Stimulated activated naive CD4-positive, alpha-beta T cell (primary cell): ENCODE measurements at places on chromosomes 16 and 17.

DNA sequence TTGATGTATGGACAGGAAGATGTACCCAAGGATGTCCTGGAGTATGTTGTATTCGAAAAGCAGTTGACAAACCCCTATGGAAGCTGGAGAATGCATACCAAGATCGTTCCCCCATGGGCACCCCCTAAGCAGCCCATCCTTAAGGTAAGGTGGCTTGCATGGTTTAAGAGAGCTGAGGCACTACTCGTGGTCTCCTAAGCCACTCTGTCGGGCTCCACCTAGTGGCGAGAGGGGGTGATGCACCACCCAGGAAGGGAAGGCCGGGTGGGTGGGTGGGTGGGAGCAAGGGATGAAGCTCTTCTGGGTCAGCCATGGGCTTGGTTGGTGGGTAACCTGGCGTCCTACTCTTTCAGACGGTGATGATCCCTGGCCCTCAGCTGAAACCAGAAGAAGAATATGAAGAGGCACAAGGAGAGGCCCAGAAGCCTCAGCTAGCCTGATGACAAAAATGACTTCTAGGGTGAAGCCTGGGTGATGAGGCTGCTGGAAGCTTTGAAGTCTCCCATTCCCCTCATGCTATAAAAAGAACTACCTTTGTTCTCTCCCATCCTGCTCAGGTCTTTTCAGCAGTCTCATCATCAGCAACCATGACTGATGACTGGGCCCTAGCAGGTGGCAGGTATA, 21.5 kb downstream of the GPR179 start:
- DNase-seq = peak; percentile 64

DNA sequence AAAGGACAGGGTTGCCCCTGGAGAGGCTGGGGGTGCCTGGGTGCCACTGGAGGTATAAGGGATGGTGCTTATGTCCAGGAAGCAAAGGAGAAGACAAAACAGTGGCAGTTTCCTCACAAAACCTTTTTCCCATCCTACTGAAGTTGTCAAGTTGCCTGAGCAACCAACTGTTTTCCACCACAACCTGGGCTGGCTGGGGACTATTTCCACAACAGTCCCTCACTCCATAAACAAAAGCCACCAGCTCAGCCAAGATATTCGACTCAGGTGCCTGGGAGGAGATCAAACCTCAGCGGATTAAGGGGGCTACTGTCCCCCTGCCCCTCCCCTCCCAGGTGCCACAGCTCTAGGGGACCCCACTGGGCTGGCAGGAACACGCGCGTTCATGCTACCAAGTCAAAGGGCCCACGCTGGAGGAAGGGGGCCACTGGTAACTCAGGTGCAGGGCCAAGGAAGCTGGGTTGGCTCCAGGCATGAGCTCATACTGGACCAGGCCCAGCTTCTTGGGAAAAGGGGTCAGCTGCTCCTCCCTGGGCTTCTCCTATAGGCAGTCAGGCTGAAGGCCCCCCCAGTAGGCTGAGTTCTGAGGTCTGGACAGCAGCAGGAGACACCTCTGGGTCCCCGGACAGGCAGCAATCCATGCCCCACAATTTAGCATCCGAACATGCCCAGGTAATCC, 45.7 kb upstream of the MRPS23 start:
- no peak for DNase-seq

- no peak for DNase-seq
These were observed 399.1 kb upstream of the CDH5 start for GRCh38 chr16:65967376-65967775.

DNA sequence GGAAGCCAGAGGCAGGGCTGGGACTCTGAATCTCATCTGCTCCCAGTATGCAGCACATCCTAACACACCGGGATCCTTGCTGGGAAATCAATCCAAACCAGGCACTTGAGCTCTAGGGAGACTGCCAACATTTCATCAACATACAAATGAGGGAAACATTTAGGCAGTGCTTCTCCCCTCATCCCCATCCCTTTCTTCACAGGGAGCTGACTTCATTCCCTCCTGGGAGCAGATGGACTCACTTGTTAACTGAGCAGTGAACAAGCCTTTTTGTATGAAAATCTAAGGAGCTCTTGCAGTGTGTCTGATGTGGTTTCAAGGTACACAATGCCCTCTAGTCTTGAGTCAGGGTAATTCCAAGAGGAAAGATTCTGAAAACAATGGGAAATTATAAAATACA, 96.3 kb downstream of the TMEM114 start:
- no peak for DNase-seq

- DNase-seq = no peak
These were observed 66.4 kb downstream of the NXN start for GRCh38 chr17:913207-913606.

DNA sequence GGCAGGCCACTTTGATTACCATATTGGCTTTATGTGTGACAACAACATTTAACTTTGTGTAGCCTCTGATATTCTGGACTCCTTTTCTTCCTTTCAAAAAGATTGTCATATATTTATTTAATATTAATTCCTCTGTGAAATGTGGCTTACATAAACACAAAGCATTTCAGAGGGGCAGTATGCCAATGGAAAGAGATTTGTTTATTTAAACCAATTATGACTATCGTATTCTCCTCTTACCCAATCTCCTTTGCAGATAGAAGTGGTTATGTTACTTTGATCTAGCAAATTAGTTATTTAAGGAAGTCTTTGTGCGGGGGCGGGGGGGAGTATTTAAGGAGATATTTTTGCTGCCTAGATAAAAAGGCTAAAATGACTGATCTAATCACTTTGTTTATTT, 573.7 kb upstream of the KIF2B start:
- DNase-seq = no peak

DNA sequence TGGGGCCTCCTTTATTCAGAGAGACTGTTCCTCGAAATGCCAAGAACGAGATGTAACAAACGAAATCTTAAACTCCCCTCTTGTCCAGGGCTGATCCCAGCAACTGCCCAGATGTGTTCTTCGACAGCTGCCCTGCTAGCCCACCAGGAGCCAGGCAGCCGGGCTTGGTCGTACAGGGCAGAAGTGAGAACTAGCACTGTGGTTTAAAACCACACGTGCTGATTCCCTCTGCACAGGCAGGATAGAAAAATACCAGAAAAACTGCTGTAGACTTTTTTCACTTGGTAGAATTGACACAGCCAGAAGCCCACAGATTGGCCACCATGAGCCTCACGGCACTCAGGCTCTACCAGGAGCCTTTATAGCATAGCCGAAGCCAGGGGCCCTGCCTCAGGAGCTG, 33.1 kb downstream of the PLD6 start:
- DNase-seq = no peak

- no peak for DNase-seq
These were observed 65.6 kb downstream of the XYLT1 start for GRCh38 chr16:17404941-17405689.

- DNase-seq = peak; percentile 99
These were observed at the start of gene CYB5D1 for GRCh38 chr17:7857713-7858521. Gene CYB5D1 (plus strand): TSS chr17:7858003. CDS start chr17:7858135, 132 bp downstream.

DNA sequence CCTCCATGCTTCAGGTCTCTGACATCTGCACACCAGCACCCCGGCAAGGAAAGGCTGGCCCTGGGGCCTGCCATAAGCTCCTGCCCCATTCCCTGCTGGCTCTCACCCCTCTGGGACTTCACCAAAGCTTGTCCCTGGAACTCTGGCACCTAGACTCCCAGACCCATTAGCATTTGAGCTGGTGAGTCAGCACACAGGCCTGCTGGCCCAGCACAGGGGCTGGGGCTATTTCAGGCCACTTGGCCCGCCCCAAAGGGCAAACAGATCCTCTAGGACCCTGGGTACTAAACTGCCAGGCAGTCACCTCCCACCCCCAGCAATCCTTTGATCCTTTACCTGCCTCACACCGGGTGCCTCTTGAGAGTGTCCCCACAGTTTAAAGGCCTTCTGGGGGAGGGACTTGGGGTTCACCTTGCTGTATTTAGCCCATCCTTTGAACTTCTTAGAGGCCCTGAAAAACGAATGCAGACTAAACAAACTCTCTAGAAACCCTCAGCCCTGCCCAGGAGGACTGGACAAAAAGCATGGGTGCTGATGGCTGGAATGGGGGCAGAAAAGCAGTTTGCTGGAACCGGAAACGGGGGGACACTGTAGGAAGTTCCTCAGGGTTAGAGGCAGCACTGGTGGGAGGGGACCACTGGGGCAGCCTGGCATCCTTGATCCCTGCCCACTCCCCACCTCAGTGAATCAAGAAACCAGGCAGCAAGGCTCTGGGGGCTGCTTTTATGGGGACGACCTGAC, 3.2 kb upstream of the SAMD14 start:
- DNase-seq = no peak

GRCh38 chr17:61253362-61253761, 146.3 kb upstream of the TBX2 start:
- DNase-seq = no peak

GRCh38 chr17:74601944-74602572, 10.0 kb upstream of the CD300LD start:
- DNase-seq = peak; percentile 12

DNA sequence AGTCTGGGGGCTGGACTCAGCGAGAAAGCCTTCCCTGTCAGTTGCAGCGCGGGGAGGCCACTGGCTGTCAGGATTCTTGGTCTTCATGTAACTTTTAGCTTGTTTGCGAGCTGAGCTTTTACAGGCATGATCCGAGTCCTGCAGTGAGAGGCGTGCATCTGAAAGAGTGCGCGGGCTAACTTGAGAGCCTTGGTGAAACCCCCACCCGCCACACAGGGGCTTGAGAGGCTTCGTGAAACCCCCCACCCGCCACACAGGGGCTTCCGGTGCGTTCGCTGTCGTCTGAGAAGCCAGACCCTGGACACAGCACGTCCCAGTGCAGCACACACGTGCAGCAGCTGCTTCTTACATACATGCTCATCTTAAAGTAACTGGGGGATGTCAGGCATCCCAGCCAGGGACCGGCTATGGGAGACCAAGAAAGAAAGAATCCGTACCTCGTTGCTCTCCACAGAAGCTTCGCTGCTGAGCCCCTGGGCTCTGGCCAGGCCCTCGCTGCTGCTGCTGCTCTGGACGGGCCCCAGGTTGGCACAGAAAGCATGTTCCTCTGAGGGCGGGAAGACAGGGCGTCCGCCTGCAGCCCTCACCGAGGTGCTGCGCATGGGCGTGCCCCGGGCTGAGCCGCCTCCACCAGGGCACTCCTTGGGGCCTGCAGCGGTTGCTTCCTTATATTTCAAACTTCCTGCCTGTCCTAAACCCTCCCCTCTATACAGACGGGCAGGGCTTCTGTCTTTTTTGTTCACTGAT, 7.8 kb downstream of the NUDT16L1 start:
- no peak for DNase-seq

GRCh38 chr17:41098481-41098880, 539 bp upstream of the KRTAP4-8 start:
- DNase-seq = no peak

- DNase-seq = no peak
These were observed 16.0 kb downstream of the MAP2K6 start for GRCh38 chr17:69430488-69430887.

DNA sequence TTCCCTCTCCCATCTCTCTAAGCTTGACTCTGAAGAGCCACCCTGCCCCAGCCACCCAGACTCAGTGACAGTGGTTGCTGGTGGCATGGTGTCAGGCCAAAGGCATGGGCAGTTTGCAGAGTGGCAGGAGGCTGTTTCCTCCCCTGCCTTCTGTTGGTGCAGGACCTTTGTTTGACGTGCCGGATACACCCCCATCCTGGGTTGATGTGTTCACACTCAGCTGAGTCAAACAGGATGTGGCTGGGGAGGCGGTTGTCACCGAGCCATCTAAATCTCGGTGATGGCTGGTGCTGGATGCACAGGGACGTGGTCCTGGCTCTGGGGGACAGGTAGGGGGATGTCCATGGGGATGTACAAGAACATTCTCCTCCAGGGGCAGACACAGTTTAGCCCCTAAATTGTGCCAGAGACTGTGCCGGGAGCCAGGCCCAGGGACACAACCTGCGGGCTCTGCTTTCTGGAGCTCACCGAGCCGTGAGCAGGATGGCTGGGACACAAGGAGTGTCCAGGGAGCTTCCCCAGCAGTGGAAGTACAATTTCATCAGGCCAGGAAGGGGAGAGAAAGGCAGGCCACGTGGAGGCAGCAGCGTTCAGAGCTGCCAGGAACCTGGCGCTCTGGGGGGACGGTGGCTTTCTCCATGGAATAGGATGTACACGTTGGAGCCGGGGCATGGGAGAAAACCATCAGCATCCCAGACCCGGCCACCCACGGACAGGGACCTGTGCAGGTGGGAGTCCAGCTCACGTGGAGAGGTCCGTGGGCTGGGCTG, 264.2 kb downstream of the SEC14L1 start:
- peak; percentile 71 for DNase-seq

- no peak for DNase-seq
These were observed 3.9 kb downstream of the SLC47A2 start for GRCh38 chr17:19712436-19713004.

GRCh38 chr16:57016301-57016700, 26.9 kb downstream of the NLRC5 start:
- DNase-seq = no peak

- no peak for DNase-seq
These were observed 11.0 kb downstream of the EMC6 start for GRCh38 chr17:3679531-3680126.

GRCh38 chr16:69566981-69567680, 1.4 kb downstream of the NFAT5 start:
- no peak for DNase-seq

DNA sequence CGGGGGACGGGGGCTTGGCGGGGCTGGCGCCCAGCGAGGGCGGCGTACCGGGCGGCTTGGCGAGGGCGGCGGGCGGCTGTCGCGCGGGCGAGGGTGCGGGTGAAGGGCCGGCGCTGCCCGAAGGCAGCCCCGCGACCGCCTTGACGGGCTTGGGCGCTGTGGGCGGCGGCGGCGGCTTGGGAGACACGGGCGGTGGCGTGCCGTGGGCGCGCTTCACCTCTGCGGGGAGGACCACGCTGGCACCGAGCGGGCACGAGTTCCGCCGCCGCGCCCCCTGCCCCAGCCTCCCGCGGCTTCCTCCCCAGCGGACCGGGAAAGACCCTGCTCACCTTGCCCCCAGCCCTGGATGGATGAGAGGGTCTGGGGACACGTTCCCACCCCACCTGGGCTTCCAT, 17.3 kb downstream of the CASKIN1 start:
- no peak for DNase-seq

DNA sequence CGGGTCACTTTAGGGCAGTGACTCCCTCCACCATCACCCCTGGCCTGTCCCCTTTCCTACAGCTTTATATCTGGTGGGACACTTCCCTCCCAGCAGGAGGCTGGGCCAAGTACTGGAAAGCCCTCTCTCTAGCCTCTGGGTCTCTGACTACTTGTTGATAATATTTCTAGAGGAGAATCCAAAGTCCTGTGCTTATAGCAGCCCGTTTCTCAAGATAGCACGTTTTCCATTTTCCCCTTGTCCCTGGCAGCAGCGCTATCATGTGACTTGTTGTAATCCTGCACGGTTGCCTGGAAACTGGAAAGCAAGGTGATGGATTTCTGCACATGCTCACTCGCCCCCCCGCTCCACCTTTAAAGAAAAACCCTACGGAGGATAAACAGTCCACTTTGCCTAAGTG, 3.3 kb upstream of the AXIN2 start:
- DNase-seq = no peak

GRCh38 chr17:3594051-3594800, 15.0 kb downstream of the TRPV1 start:
- DNase-seq = no peak
